ENCODE measurements at places on chromosomes 6 and 20.

DNA sequence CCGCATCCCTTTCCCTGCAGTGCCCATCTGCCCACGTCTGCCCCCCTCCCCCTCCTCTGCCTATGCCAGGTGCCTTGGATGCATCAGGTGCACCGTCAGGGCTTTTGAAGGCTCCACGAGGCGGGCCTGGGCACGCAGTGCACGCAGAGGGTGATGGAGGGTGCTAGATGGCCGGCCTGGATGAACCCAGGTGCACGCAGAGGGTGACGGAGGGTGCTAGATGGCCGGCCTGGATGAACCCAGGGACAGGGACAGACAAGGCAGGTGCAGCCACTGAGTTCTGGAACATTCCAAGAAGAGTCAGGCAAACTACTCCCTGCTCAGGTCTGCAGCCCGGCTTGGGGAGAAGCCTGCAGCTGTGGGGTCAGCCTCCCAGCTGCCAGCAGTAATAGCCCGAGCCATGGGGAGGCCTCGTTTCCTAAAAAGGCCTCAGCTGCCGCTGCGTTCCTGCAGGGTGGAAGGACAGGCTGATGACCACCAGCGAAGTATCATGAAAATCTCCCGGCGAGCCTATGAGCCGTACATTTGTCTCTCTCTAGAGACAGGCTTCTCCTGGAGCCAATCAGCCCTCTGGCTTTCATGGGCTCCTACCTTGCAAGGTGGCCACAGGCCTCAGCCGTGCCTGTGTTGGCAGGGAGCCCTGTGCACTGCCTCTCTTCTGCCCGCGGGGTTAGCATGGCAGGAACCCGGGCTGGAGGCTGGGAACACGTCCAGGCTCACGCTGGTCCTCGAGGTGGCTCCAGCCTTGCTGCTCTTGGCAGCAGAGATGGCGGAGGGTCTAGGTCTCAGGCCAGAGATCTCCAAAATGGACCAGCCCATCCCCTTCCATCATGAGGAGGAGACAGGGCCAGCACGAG, 29.6 kb downstream of the NTSR1 start:
- no peak for DNase-seq

DNA sequence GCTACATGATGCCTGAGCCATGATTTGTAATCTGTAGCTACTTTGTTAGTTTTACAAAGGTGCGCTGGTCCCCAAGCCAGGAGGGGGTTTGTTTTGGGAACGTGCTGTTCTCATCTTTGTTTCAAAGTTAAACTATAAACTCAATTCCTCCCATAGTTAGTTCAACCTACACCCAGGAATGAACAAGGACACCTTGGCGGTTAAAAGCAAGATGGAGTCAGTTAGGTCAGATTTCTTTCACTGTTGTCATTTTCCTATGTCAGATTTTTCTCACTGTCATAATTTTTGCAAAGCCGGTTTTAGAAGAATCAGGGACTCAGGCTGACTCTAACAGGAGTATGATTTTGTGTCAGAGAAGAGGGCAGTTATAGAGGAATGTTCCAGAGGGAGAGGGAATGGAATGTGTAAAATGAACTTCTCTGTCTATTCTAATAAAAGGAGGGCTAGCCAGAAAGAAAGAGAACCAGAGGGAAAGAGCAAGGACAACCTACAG, 2.3 kb upstream of the GMPR start:
- no peak for DNase-seq

DNA sequence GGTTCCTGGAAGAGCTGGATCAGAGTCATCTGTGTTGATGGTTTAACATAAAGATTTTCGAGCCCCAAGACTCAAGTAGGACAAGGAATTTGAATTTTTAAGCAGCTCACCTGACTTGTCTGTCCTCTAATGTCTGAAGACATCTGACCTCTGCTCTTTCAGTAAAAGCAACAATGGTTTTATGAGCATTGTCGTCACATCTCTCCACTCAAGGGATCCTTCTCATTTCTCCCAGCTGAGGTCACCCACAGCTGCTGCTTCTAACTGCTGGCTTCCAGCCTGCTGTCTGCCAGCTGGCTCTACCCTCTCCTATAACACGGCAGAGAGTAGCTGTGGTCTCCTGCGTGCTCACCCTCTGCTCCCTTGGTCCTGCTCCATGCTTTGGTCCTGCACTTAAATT, 24.7 kb upstream of the HDAC2 start:
- peak; percentile 92 for DNase-seq

GRCh38 chr20:58233393-58233792, 4.9 kb upstream of the ANKRD60 start:
- DNase-seq = no peak

DNA sequence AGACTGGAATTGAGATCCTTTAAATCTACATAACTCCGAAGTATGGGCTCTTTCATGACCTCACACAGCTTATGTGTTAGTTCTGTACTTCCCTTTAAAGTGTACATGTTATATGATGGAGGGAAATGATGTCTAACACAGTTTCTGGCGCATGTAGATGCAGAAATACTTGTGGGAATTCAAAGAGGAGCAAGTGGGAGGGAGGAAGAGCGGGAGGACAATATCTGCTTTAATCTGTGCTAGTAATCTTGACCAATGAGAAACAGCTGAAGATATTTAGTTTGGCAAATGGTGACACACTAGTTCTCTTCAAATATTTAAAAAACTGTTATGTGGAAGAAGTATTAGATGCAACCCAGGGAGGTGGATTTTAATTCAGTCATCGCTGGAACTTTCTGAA, 62.9 kb upstream of the PLEKHG1 start:
- no peak for DNase-seq

DNA sequence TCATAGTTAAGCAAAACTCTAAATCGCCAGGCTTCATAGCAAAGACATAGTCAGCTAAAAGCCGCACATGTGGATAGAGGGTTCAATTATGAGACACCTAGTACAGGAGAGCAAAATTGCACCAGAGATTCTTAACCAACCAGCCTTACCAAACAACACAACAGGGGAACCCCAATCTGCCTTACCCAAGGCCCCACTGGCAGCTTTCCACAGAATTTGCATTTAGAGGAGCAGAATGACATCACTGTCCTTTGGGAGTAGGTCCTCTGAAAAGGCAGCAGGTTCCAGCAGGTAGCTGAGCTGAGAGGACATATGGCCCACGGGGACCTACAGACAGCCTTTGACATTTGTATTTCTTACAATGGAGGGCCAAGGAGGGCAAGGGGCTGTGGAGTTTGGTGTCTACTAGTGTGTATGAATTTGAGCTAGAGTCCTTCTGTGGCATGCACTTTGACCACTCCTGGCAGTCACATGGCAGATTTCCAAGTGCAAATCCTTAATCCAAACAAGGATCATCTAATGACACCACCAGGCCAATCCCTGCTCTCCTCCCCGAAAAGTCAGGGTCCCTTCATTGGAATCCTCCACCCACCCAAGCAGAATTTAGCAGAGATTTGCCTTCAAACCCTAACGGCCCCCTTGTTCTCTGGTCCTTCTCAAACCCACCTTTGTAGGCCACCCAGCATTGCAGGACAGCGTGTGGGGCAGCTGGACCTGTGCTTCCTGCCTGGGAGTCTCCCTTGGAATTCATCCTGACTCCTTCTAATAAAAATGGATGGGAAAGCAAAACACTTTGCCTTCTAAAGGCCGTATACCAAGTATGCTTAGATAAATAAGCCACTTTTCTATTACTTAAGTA, 171.2 kb upstream of the SUPT3H start:
- no peak for DNase-seq

DNA sequence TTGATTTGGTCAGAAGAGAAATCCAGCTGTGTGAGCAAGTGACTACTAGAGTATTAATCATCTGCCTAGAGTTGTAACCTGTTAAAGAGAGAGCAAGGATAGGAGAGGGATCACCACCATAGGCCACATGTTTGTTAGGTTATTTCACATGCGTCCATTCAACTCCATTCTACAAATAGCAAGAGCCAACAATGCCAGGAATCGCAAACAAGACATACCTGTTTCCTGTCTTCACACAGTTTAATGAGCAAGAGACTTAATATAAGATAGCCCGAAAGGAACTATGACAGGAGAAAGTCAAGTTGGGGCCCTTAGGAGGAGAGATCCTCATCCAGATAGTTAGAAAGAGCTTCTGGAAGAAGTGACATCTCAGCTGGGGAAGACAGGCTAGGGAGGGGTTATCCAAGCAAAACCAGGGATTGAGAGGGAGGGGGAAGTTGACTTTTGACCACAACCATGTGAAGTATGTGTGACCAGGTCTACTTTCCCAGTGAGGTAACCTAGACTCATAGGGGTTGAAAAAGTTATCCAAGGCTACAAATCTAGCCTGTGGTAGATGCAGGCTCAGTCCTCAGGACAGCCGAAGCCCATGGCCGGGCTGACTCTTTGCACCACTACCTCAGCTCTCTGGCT, 147.4 kb downstream of the ALDH8A1 start:
- DNase-seq = no peak

GRCh38 chr20:2468581-2469407, 1.8 kb downstream of the SNRPB start:
- no peak for DNase-seq

- DNase-seq = peak; percentile 91
Measured at GRCh38 chr6:33609528-33609927, 11.6 kb upstream of the ITPR3 start.

- DNase-seq = no peak
Measured at GRCh38 chr6:53929041-53929820, 134.4 kb downstream of the LRRC1 start.

GRCh38 chr20:6583134-6583738, 184.2 kb upstream of the BMP2 start:
- peak; percentile 68 for DNase-seq

DNA sequence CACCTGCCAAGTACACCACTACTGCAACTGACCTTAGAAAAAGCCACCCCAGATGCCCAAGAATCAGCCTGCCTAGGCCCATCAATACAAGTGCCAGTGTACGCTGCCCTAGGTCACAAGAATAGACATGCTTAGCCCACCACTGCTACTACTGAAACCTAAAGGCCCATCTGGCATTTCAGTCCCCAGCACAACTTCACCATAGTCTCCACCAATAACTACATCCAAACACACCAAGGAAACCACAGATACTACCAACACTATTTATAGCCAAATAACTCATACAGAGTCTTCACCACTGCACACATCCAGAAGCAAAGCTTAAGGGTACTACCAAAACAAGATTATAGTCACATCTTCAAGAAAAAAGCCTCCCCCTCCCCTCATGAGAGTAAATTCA, 28.2 kb downstream of the TREML4 start:
- no peak for DNase-seq

- DNase-seq = no peak
Measured at GRCh38 chr20:15875446-15875845, 697.8 kb downstream of the KIF16B start.

DNA sequence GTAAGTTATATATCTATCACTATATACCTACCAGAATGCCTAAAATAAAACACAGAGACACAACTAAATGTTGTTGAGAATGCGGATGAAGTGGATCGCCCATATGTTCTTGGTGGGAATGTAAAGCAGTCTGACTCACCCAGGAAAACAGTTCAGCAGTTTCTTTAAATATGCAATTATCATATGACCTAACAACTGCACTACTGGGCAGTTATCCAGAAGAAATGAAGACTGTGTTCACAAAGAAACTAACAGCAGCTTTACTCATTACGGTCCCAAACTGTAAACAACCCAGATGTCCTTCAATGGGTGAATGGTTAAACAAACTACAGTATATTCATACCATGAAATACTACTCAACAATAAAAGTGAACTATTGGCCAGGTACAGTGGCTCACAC, 14.3 kb upstream of the ZC3H12D start:
- DNase-seq = peak; percentile 15

GRCh38 chr6:54431466-54431865, 123.2 kb downstream of the TINAG start:
- DNase-seq = peak; percentile 8

DNA sequence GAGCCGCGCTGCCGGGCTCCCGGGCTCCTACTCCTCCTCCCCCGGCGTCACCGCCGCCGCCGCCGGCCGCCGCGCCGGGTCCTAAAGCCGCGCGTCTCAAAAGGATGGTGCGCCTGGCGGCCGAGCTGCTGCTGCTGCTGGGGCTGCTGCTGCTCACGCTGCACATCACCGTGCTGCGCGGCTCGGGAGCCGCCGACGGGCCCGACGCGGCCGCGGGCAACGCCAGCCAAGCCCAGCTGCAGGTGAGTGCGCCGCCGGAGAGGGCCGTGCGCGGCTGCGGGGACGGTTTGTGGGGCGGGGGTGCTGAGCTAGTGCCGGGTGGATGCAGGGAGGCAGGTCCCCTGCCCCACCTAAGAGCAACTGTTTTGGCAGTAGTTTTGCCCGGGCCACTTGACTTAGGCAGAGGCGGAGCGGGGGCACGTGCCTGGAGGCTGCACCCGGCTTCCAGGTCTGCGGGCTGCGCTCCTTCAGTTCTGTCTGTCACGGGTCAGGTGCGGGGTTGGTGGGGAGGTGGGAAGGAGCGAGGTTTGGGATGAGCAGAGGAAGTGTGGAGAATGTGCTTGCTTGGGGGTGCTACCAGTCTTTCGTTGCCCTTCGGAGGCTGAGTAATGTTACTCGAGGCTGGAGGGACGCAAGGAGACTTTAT, 722 bp downstream of the ISM1 start:
- DNase-seq = peak; percentile 71

DNA sequence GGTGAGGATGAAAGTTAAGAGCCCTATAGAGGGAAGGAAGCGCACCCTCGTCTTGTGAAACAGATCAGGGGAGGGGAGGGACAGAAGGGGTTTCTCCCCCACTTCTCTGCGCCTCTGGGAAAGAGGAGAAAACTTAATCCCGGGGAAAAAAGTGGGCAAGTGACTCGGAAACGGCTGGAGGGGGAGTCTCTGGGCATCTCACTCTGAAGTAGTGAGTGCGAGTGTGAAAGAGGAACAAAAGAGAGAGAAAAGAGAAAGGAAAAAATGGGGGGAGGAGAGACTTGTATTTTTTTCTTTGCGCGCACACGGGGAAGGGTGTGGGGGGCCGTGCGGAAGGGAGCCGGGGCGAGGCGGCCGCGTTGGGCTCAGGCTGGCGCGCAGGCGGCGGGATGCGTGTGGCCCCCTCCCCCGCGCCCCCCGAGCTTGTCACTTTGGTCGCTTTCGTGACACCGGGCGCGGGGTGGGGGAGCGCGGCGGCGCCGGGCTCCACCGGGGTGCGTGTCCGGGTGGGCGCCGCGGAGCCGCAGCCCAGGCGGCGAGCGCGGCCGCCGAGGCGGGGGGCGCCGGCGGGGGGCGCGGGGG, 454 bp downstream of the L3MBTL3 start:
- peak; percentile 8 for DNase-seq

GRCh38 chr20:24634855-24635254, 165.4 kb downstream of the SYNDIG1 start:
- DNase-seq = peak; percentile 96

Measured in AG08395 (cell line).